Dermis blood vessel endothelial cell (primary cell): ENCODE measurements at places on chromosomes 11 and 22. TPM values are rescaled to one million over a fixed set of nuclear protein-coding genes. Genes with fewer than 3 reads are reported as not detected.

Gene PANX2
- total RNA-seq = 0.34 and 0.60 TPM in 2 replicates

Gene LINC01488
- not detected in 2 replicates for total RNA-seq

Gene LPXN
- 2.2 and 3.4 TPM in 2 replicates for total RNA-seq

Gene TRIM48
- total RNA-seq = not detected in 2 replicates

Gene TMEM225
- total RNA-seq = not detected in 2 replicates

Gene SYT9
- 0.51 TPM in 2 replicates for total RNA-seq

Gene HTR3A
- not detected in 2 replicates for total RNA-seq

Gene DRICH1
- total RNA-seq = 0.05 and 0.17 TPM in 2 replicates

Gene CSF2RB
- total RNA-seq = 7.1 and 9.2 TPM in 2 replicates

Gene ACR
- total RNA-seq = 0.34 and 0.79 TPM in 2 replicates
